ENCODE measurements at places on chromosomes 6 and 20. TPM values are rescaled to one million over a fixed set of nuclear protein-coding genes. Genes with fewer than 3 reads are reported as not detected.

Gene MAPK13
- polyA plus RNA-seq, result 14.1 TPM

Gene GRM1
- polyA plus RNA-seq, result 0.04 TPM

Gene BHLHE23
- polyA plus RNA-seq, result not detected

Gene DEFB121
- not detected for polyA plus RNA-seq

Gene PRICKLE4
- polyA plus RNA-seq, result 14.9 TPM

Gene CFAP206
- polyA plus RNA-seq, result 1.6 TPM

Gene C20orf144
- polyA plus RNA-seq, result 0.60 TPM

Gene C2
- polyA plus RNA-seq, result 6.0 TPM

Gene NOX3
- polyA plus RNA-seq, result not detected

Gene ATXN1
- polyA plus RNA-seq, result 25.1 TPM

Gene ZNF322
- polyA plus RNA-seq, result 26.3 TPM

Gene SIM1
- polyA plus RNA-seq, result 0.08 TPM

Gene PLAGL1
- polyA plus RNA-seq, result 124 TPM

Gene METTL24
- polyA plus RNA-seq, result 3.0 TPM

Gene TREML1
- polyA plus RNA-seq, result 1.1 TPM

Measured in right lung (tissue), 10 donors.